ENCODE measurements at places on chromosomes 6 and 20. TPM values are rescaled to one million over a fixed set of nuclear protein-coding genes. Genes with fewer than 3 reads are reported as not detected.

The DDX43 gene
- 0.80 TPM for total RNA-seq

The CSE1L gene
- total RNA-seq: 67.8 TPM

The SCP2D1 gene
- not detected for total RNA-seq

The PRSS16 gene
- 1.3 TPM for total RNA-seq

The WFDC10B gene
- total RNA-seq: not detected

The HSPA1L gene
- total RNA-seq: 2.8 TPM

The TFEB gene
- total RNA-seq: 14.9 TPM

All from activated CD4-positive, alpha-beta memory T cell treated with anti-CD3 and anti-CD28 coated beads, Interleukin-2, amount 10 ng/mL, durations not matched to agents 7 days and 5 days (primary cell).